ENCODE measurements at places on chromosomes 5 and 9. TPM values are rescaled to one million over a fixed set of nuclear protein-coding genes. Genes with fewer than 3 reads are reported as not detected.

PCDHB16 gene
- total RNA-seq, result 0.51 TPM

SET gene
- 503 TPM for total RNA-seq

- DNase-seq, result no peak
Measured at GRCh38 chr5:74357827-74358226, 282.7 kb downstream of the ENC1 start.

DNA sequence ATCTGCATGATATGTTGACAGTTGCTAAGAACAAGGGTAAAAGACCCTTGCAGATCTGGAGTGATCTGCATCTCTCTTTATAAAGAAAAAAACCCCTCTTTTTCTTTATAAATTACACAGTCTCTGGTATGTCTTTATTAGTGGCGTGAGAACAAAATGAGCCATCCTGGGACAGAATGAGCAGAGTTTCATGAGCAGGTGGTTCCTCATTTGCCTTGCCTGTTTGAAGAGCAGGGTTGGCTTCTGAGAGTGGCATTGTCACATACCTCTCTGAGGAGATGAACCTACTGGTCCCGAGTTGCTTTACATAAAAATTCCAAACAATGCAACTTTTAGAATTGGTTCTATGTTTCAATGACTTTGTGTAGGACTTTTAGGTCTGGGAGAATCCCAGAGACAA, 94.3 kb downstream of the INSYN2B start:
- no peak for DNase-seq

GRCh38 chr5:138444774-138445546, 6.1 kb downstream of the REEP2 start:
- DNase-seq, result no peak

All from fibroblast of lung (primary cell).